ENCODE measurements at places on chromosomes 4 and X.

DNA sequence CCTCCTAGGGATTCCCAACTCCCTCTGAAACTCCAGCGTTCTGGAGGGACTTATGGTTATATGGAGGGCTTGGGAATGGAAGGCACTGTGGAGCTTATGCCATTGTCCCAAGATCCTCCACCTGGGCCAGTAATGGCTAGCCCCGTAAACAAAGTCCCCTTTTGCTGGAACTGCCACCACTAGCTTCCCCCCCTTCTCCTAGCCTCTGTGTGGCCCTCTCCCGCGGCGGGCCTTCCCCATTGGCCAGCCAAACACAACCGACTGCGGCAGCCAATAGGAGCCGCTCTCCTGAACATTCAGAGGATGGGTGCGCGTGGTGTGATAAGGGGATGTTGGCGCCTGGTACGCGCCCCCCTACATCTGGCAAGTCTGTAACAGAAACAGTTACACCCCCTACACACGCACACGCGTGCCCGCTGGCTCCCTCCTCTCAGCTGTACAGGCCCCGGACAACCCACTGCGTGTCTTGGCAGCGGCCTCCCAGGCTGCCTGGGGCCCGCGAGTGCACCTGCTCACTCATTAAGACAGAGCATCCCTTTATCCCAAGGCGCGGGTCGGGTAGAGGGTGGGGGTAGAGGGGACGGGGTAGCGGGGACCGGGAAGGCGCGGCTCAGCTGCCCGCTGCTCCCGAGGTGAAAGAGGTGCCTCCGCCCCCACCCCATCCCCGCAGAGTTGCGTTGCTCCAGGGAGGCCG is 863 bp upstream of the RAB33A start:
- DNase-seq = peak; percentile 69

GRCh38 chrX:118189628-118190027 is 73.0 kb upstream of the KLHL13 start:
- DNase-seq = no peak

DNA sequence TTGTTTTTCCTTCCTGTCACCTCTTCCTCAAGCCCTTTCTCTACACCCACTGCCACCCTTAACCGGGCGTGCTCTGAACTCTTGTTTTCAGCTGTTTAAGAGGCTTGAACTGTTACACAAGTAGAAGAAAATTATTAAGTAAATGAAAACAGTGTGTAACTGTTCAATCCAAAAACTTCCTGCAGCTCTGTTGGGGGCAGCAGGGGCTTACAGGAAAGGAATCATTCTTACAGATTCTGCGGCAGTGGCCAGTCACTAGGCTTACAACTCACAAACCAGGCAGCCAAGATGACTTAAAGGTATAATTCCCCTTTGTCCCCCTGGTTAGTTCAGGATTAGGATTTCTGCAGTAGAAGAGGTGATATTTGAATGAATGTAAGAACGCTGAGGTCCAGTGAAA is 70.2 kb upstream of the ETNPPL start:
- DNase-seq = no peak

DNA sequence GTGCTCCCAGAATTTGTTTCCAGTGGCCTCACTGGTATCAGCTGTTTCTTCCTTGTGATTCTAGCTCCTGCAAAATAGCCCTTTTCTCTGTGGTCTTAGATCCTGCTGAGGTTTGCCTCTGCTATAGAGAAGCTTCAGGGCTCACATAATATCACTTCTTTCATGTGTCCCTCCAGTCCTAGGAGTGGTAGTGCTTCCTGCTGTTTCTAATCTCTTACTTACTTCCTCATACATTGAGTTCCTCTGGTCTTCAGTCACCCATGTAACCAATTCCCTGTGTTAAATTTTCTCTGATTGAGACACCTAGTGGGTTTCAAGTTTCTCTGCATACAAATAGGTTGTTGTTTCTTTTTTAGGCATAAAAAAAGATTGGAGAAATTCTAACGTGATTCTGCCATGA is 1567.9 kb downstream of the ARAP2 start:
- DNase-seq = no peak

- DNase-seq = no peak
Measured at GRCh38 chr4:188266386-188266785, 127.1 kb downstream of the TRIML1 start.
